Lung microvascular endothelial cell (primary cell): ENCODE measurements at places on chromosomes 11 and 22. TPM values are rescaled to one million over a fixed set of nuclear protein-coding genes. Genes with fewer than 3 reads are reported as not detected.

- DNase-seq = no peak
Observed at GRCh38 chr11:114396916-114397315, 3.4 kb downstream of the C11orf71 start.

DNA sequence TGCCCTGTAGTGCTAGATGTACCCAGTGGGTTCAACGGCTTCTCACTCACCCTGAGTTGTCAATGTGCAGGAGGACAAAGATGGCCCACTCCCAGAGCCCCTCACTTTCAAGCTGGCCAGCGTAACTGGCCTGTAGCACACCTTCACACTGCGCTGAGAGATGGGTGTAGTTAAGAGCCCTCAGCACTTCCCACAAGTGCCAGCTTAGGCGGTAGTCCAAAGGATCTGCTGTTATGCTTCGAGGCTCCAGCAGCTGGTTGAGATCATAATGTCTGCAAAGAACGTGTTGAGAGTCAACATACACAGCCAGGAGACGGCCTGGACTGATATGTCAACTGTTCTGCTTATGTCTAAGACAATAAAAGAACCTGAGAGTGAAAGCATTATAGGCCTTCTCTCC is 14.7 kb upstream of the CHRNA10 start:
- DNase-seq = no peak

- DNase-seq = no peak
Observed at GRCh38 chr22:47449508-47450270, 687.2 kb downstream of the TBC1D22A start.

- no peak for DNase-seq
Observed at GRCh38 chr11:131178596-131178995, 191.8 kb upstream of the NTM start.

GRCh38 chr22:30089655-30089974 is 9.4 kb downstream of the HORMAD2 start:
- no peak for DNase-seq

- no peak for DNase-seq
Observed at GRCh38 chr22:19971276-19972124, 29.9 kb upstream of the TXNRD2 start.

DNA sequence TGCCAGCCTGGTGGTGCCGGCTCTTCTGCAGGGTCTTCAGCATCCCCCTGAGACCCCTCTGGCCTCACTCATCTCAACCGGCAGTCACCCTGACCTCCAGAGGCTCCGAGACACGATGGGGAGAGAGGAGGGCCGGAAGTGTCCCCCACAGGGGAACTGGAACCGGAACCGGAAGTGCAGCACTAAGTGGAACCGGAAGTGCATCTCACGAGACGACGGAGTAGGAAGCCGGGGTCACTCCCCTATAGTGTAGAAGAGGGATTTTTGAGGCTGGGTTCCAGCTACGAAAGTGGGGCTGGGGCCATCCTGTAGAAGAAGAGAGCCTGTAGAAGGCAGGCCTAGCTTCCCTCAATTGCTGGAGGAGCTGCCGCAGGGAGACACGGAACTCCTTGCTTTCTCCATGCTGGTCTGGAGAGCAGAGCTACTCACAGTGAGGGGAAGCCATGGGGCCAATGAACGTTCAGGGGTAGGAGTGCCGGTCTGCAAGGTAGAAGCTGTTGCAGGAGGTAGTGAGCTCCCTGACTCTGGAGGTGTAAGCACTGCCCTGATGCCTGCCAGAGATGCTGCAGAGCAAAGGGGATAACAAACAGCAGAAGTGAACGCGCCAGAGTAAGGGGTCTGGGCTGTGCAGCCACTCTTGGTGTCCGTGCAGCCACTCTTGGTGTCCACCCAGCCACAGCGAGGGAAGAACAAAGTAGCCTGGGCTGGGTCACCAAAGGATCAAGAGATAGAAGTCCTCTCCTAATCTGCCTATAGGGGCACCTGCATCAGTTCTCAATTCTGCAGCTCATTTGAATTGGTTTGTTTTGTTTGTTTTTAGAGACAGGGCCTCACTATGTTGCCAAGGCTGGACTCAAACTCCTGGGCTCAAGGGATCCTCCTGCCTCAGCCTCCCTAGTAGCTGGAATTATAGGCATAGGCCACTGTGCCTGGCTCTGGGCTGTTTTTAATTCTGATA is 21.9 kb downstream of the SCUBE1 start:
- no peak for DNase-seq

DNA sequence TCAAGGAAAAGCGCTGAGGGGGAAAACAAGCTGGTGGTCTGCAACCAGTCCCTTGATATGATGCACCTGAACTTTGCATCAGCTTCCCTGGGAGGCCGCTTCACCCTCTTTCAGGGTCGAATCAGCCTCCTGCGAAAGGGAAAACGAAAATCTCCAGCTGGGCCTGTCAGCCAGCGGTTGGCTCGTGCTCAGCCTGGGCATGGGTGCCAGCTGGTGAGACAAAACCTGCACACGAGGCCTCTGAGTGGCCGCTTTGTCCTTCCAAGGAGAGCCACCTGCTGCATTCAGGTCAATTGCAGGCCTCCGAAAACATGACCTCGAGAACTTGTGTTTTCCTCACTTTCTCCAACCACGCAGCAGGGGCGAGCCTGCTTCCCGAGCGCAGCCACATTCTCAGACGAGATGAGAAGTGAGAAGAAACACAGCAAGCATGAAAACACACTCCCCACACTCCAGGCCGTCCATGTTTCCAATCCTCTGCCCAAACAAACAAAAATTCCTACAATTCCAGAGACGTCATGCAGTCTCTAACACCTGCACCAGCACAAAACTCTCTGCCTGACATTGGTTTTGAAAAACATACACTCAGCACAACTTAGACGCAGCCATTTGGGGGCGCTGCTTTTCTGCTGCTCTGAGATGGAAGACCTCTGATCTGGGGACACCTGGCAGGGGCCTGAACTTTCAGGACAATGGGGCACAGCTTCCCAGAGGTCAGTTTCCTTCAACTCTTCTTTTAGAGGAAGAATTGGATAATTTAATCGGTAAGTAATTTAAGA is 77.1 kb downstream of the DHCR7 start:
- DNase-seq = no peak

DNA sequence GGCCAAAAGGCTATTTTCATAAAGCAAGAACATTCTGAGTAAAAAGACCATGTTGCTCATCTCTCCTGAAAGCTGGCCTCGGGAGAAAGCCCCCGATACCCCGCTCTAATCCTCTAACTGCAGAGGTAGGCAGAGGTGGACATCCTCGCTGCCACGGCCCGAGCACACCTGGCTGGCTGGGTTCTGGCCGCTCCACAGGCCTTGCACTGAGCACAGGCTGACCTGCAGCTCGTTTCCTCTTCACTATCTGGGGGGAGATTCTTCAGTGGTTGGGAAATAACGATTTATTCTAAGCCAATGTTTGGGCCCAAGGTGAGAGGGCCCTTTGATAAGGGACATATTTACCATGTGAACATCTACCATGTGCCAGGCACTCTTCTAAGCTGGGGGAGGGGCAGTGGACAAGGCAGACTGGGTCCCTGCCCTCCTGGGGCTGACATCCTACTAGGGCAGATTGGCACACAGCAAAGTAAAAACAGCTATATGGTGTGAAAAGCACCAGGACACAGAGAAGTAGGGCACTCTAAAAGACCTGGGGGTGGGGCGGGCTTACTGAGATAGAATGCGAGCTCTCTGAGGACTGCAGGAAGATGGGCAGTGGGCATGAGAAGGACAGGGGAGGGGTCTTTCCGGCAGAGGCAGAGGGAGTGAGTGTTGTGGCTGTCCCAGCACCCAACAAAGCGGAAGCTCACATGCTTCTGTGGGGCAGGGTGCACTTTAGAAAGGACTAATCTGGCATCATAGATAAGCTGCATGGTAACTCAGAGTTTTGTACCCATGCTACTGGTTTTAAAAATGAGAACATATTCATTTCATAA is 65.5 kb upstream of the ARFGAP3 start:
- no peak for DNase-seq

DNA sequence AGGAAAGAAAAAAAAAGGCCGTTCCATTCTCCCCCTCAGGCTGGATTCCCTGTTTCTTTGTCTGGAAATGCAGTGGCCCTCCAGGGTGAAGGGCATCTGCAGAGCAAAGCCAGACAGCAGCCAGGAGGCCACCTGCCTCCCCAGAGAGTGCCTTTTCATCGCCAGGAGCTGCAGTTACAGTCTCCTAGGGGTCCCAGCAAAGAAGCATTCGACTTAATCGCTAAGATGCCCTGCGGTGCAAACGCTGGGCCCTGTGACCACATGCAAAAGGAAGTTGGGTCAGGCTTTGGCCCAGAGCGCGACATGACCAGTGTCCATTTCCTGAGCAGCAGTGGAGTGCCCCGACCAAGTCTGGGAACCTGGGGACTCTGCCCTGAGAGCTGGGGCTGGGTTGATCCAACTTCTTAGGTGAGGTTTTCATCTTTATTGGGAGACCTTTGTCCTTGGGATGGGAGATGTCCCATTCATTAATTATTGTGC is 304.6 kb downstream of the OPCML start:
- no peak for DNase-seq

DNA sequence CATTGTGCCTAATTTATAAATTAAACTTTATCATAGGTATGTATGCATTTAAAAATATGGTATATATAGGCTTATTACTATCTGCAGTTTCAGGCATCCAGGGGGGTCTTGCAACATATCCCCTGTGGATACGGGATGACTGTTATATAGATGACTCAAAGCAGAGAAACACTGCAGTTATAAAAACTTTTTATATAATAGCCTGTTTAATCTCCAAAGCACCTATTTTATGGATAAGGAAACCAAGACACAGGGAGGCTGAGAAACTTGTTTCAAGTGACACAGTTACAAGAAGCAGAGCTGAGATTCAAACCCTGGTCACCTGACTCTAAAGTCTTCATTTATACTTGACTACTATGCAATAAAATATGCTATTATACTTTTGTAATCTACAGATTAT is 897.7 kb downstream of the KCNA4 start:
- peak; percentile 9 for DNase-seq

DNA sequence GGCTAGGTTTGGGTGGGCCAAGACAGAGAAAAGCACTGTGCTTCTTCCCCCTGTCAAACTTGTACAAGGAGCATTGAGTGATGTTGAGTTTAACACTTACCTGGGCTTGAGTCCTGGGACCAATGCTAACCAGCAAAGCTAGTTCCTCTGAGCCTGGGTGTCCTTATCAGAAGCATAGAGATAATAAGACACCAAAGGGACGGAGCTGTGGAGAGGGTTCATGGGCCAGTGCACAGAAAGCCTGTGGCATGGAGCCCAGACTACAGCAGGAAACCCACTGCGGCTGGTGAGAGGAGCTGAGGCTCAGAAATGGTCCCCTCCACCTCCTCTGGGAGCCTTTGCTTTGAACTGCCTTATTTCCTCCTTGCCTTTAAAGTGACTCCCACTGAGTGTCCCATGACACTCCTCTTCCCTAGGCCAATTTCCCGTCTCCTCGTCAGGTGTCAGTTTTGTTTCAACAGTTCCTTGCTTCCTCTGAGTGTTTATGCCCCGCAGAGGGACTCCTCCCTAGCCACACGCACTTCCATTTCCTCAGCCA is 9.4 kb downstream of the SLCO2B1 start:
- peak; percentile 52 for DNase-seq

- DNase-seq = peak; percentile 65
Observed at GRCh38 chr22:38467904-38468442, at the start of gene KDELR3. TSS of gene KDELR3 (plus strand) at chr22:38468096. CDS start at chr22:38468234, 138 bp downstream.

- DNase-seq = peak; percentile 53
Observed at GRCh38 chr11:88508759-88509581, 171.4 kb upstream of the CTSC start.

DNA sequence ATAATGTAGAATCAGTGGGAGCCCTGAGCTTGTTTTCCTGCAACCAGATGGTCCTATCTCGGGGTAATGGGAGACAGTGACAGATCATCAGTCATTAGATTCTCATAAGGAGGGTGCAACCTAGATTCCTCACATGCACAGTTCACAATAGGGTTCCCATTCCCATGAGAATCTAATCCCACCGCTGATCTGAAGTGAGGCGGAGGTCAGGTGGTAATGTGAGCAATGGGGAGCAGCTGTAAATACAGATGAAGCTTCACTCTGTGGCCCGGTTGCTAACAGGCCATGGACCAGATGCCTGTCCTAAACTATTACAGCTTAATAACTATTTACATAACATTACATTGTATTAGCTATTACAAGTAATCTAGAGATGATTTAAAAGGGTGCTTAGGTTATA is 17.0 kb downstream of the DIXDC1 start:
- DNase-seq = no peak

- DNase-seq = no peak
Observed at GRCh38 chr11:11531131-11531908, 90.5 kb downstream of the GALNT18 start.

GRCh38 chr11:77151804-77152509 is 23.9 kb downstream of the MYO7A start:
- DNase-seq = no peak

DNA sequence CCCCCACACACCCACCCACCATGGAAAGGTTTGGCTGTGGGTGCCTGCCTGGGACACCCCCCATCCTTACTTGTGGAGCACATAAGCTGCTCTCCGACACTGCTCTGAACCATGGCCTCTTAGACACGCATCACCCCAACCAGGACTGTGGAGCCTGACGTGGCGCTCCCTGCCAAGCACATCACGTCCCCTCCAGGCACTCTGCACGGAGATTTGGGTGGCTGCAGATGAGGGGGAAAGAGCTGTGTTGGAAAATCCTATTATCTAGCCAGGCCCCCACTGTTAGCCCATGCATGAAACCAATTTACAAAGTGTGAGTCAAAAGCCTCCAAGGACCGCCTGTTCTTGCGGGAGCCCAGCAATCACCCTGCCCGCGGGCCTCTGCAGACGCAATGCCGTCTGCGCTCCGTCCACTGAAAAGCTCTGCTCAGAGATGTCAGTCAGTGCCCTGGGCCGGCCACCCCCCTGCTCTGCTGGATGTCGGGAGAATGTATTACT is 163.4 kb upstream of the NECTIN1 start:
- DNase-seq = no peak

DNA sequence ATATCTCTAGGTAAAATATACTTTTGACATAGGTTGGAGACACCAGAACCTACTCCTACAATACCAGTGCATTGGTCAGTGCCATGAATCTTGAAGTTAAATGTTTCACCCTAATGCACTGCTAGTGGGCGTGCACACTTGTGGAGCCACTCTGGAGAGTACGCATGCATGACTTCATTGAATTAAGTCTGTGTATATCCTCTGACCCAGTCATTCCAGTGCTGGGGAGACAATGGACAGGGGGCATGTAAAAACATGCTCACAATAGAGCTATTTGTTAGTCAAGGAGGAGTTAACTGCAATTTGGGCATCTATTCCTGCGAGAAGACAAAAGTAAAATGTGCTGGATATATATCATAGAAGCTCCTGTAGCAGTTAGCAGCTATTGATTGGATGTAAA is 335.4 kb upstream of the NCAM1 start:
- no peak for DNase-seq

MUC2 gene
- not detected in 2 replicates for total RNA-seq

ZBTB3 gene
- total RNA-seq = 7.4 and 11.7 TPM in 2 replicates

CARD18 gene
- total RNA-seq = not detected in 2 replicates
